Subcutaneous preadipocyte (primary cell): ENCODE measurements at places on chromosomes 1 and 21. TPM values are rescaled to one million over a fixed set of nuclear protein-coding genes. Genes with fewer than 3 reads are reported as not detected.

The GLMN gene
- total RNA-seq, result 11.3 and 12.9 TPM in 2 replicates

The LCE3E gene
- not detected in 2 replicates for total RNA-seq

The NID1 gene
- total RNA-seq, result 160 and 184 TPM in 2 replicates

The CFHR5 gene
- not detected in 2 replicates for total RNA-seq

The SLC22A15 gene
- total RNA-seq, result 7.0 and 8.1 TPM in 2 replicates

The S100A7A gene
- not detected in 2 replicates for total RNA-seq
